ENCODE measurements at places on chromosomes 13 and 19.

GRCh38 chr13:29573190-29573589 lies 22.3 kb downstream of the SLC7A1 start:
- no peak for DNase-seq

DNA sequence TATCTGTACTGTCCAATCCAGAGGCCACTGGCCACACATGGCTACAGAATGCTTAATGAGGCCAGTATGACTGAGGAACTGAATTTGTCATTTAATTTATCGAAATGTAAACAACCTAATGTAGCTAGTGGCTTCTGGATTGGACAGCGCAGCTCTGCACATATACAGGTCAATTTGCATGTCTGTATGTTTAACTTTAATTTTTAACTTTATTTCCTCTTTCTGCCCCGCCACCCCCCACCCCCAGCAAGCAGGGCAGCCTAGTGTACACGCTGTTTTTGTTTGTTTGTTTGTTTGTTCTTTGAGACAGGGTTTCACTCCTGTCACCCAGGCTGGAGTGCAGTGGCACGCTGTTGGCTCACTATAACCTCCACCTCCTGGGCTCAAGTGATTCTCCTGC lies 15.5 kb downstream of the ZSWIM9 start:
- DNase-seq: no peak

- DNase-seq: no peak
Observed at GRCh38 chr19:44512326-44513298, 12.3 kb upstream of the ZNF180 start.

GRCh38 chr13:28890712-28891111 lies 70.6 kb downstream of the MTUS2 start:
- DNase-seq: no peak

DNA sequence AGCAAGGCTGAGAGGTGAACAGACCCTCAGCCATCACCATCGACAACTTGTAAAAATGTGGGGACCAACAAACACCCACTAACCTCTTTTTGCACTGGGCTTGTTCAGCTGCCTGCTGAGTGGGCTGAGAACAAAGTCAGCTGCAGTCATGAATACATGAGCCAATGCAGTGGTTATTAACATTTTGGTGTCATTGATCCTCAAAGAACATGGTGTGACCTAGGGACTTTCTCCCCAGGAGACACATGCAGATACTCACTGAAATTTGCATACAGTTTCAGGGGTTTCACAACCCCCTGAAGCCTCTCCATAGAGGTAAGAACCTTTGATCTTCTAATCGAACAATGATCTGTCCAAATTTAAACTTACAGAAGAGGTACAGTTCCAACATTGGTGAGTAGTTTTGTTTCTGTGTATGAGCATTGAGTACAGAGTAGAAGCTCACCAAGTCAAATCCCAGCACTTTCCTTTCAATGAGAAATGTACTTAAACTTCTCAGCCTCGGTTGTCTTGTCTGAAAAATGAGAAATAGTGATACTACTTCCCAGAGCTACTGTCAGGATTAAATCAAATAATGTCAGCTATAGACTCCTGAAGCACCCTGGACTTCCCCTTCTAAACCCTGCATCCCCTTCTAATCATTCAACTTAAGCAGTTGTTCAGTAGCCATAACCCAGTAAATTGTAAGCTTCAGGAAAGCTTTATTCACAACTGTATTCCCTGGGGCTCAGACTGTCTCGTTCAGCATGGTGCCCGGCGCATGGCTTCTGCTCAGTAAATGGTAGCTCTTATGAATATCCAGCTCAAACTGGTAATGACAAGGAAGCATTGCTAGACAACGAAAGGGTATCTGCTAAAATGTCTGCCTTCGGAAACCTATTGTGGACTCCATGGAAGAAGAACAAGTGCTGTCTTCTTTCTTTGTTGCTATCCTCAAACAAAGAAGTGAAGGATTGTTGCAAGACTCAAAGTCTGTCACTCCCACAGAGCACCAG lies 148.7 kb downstream of the FOXO1 start:
- DNase-seq: peak; percentile 30

- peak; percentile 77 for DNase-seq
Observed at GRCh38 chr13:91347996-91348905, 764 bp downstream of the MIR17HG start.

DNA sequence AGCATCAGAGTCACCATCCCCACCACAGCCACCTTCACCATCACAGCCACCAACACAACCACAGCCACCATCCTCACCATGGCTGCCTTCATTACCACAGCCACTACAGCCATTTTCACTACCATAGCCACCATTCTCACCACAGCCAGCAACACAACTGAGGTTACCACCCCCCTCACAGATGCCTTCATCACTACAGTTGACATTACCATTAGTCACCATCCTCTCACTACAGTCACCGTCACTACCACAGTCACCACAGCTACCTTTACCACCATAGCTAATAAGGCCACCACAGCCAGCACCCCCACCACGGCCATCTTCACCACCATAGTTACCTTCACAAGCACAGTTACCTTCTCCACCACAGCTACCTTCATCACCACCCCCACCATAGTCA lies 269.6 kb downstream of the DNAJC15 start:
- no peak for DNase-seq

DNA sequence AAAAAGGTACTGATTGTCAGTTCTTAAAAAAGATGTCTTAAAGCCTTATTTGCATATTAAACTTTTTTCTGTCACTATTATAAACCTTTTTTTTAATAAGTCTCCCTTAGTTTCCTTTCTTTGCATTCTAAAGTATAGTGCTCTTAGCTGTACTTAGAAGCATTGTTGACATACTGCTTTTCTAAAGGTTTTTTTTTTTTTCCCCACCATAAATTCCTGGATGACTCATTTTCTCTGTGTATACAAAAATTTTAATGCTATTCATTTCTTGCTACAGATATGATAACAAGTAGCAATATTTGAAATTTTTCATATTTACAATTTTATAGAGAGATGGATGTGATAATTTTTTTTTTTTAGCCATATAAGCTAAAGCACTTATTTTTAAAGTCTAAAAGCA lies 43.5 kb downstream of the METTL21C start:
- DNase-seq: no peak

- no peak for DNase-seq
Observed at GRCh38 chr13:40379794-40380578, 286.5 kb downstream of the FOXO1 start.

DNA sequence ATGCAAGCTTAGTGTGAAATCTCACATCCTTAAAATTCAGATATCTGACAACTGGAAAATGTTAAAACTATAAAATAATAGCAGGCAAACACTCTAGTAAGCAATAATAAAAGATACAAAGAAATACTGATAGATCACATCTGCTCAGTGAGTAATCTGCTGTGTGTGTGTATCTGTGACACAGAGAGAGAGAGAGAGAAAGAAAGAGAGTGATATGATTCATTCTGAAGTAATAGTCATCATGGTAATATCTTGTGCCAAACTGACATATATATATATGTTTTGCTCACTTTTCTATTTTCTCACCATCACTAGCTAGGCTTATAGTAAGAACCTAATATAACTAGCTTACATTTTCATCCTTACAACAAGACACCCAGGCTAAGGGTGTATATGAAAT lies 288.0 kb upstream of the SLITRK6 start:
- no peak for DNase-seq

DNA sequence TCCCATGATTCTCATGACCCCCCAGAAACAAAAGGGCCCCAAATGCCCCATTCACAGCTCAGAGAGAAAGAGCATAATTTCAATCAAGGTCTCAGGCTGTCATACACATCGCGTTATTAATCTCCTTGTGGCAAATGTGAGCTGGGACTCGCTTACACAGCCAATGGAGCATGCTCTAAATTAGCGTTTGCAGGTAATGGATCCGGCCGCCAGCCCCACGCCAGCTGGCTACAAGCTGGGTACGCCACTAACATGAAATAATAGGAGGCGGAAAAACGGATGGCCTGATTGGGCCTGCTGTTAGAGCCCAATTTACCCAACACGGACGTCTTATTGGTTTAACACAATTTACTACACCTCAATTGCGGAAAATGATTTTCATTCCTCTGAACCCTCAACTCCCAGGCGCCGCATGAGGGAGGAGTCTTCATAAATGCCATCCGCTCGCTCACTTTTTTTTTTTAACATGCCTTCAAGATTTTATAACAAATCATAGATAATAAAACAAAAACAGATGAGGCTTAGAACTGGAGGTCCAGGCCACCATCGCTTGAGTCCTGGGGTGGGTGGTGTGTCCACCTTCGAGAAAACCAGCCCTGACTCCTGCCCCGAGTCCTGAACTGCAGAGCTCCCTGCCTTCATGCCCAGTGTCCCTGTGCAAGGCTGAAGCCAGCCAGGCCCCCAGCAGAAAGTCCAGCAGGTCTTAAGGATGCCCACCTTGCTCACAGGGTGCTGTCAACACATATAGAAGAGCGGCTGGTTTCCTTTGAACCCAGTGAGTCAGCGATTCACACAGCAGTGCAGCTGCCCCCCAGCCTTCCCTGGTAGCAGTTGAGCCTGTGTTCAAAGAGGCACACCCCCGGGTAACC lies 62.1 kb downstream of the PEPD start:
- no peak for DNase-seq

DNA sequence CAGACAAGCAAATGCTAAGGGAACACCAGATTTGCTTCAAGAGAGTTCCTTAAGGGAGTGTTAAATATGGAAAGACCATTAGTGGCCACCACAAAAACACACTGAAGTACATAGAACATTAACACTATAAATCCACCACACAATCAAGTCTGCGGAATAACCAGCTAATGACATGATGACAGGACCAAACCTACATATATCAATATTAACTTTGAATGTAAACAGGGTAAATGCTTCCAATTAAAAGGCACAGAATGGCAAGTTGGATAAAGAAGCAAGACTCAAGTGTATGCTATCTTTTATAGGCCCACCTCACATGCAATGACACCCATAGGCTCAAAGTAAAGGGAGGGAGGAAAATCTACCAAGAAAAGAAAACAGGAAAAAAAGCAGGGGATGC lies 291.3 kb downstream of the COG6 start:
- no peak for DNase-seq

DNA sequence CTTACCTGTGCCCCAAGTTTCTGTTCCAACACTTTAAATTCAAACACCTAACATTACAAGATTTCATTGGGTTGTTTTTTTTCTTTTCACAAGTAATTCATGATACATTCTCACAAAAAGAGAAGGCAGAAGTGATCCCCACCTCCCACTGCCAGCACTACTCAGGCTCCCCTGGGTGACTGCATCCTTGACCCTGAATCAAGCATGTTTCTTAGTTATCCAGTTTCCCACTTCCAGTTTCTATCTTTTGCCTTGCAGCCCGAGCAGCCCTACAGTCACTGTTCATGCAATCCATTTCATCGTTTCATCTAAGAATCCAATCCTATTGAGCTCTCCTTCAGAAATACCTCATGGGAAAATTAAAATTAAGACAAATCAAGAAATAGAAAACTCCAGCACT lies 61.4 kb downstream of the RNASEH2B start:
- DNase-seq: no peak

GRCh38 chr13:113080361-113080831 lies 25.2 kb upstream of the F7 start:
- no peak for DNase-seq

DNA sequence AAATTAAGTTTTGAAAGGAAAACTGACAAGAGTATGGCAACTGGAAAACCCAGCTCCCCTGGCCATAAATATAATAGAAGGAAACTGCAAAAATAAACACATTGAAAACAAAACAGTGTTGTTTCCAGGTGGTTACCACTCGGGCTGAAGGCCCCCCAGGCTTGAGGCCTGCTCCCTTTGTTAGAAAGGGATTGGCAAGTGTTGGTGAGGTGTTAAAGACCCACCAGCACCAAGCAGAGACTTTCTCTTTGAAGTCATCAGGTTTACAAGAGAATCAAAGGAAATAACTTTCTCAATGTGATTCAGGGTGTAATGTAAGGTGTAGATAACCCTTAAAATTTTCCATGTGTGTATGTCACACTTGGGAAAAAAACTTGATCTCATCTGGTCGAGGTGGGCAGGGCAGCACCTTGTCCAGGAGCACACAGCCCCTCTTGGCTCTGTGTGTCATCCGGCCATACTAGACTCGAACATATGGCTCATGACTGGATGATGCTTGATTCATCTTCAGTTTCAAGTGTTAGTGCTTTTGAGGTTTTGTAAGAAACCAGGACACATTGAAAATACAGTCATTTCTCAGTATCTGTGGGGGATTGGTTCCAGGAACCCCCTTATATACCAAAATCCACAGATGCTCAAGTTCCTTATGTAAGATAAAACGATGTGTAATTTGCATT lies 7.8 kb downstream of the ACTN4 start:
- peak; percentile 53 for DNase-seq

DNA sequence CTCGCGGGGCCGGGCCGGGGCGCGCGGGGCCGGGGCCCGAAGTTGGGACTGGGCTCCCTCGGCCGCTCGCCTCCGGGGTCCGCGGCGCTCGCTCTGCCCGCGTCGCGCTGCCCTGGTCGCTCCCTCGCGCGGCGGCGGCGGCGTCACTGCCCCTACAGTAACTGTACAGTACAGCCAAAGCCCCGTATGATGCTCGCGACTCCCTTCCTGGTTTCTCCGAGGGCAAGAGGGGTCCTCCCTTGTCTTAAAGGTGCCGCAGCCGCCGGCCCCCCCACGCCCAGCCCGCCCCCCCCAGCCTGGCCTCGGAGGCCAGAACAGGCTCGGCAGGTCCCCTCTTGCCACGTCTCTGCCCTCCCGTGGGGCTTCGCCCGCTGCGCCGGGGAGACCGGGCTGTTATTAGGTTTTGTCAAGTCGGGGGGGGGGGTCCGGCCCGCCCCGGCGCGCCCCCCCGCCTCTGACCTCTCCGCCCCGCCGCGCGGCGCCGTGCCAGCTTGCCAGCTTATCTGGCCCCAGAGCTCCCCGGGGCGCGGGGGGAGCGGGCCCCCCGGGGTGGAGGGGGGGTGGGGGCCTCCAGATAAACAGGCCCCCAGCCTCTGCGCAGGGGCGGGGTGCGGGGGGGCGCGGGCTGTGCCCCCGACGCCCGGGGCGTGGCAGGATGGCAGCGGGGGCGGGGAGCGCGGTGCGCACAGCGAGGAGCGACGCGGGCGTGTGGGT lies at the start of gene ZBTB7A:
Gene ZBTB7A (minus strand): TSS at position 218 of the 714 bp plus-strand sequence. CDS start 11,667 bp downstream, outside the sequence.
- DNase-seq: peak; percentile 78

GRCh38 chr19:23779645-23780044 lies 21.0 kb upstream of the ZNF681 start:
- DNase-seq: no peak

DNA sequence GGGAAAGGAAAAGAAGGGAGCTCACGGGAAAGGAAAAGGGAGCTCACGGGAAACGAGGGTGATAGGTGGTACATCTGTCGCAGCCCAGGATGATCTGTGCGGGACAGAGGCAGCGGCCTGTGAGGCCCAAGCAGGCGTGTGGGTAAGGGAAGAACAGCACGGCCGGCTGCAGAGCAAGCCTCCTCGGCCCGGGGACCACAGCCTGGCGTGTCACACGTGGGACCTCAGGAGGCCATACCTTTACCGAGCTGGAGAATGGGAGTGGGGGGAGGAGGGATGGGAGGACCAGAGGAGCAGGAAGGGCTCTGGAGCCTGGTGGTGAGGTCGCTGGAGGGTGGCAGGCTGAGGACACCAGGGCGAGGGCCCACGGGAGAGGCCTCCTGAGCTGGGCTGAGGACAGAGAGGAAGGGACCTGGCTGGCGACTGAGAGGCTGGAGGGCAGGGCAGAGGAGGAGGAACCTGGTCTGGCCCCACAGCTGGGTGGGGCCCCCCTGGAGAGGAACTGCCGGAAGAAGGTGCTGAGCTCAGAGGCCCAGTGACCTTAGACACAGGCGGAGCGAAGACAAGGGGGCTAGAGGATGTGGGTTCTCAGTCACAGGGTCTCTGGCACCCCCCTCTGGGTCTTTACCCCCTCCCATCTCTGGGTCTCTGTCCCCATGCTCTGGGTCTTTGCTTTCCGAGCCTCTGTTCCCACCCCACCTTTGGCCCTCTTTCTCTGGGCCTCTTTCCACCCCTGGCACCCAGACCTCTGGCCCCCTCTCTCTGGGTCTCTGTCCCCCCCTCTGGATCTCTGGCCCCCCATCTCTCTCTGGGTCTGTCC lies 2.9 kb upstream of the FTL start:
- peak; percentile 53 for DNase-seq
